CD4-positive, alpha-beta T cell treated with Interleukin-6 at 100 ng/mL for 8 hours (primary cell): ENCODE measurements at places on chromosomes 7 and 10.

- DNase-seq, result no peak
Observed at GRCh38 chr10:102604439-102604841, 39.8 kb upstream of the TRIM8 start.

DNA sequence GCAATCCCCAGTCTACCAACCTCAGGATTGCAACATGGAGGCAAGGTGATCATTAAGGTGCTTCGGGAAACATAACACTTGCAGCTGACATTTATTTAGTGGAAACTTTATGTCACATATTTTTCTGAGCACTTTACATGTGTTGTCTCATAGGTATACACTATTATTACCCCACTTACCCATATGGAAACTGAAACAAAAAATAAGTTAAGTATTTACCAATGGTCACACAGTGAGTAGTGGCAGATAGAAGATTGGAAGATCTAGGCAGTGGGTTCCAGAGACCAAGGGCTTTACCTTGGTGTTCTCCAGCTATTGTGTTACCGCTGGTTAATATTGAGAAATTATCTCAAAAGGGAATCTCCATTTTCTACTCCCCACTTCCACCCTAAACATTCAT, 1279.1 kb upstream of the SORCS1 start:
- DNase-seq, result no peak

GRCh38 chr10:63502832-63503231, 18.4 kb upstream of the REEP3 start:
- DNase-seq, result no peak

DNA sequence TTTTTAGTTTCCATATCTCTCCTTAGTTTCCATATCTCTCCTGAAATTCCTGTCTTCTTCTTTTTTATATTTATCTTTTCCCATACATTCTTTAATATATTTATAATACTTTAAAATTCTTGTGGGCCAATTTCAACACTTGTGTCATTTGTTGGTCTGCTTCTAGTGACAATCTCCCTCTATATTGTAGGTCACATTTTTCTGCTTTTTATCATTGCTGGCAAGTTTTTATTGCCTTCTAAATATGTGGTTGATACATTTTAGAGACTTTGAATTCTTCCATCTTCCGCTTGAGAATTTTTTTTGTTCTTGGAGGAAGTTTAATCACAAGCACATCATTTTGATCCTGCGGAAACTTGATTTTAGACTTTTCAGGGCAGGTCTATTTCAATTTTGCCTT, 26.0 kb upstream of the OPN4 start:
- DNase-seq, result no peak

GRCh38 chr7:31058122-31058521, 6.0 kb downstream of the ADCYAP1R1 start:
- no peak for DNase-seq

DNA sequence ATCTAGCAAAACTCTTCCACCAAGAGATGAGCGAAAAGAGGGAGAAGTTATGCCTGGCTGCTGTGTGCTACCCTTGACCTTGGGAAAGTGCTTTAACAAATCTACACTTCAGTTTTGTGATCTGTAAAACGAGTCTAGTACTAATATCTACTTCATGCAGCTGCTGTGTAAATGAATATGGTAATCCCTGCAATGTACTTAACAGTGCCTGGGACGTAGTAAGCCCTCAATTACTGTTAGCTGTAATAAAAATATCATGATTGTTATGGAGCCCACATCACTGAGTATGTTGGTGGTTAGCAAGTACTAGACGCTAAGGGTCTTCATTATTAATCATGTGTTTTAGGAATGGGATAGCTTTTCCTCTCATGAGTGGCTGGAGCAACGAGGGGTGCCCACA, 80.5 kb downstream of the LYZL1 start:
- no peak for DNase-seq

DNA sequence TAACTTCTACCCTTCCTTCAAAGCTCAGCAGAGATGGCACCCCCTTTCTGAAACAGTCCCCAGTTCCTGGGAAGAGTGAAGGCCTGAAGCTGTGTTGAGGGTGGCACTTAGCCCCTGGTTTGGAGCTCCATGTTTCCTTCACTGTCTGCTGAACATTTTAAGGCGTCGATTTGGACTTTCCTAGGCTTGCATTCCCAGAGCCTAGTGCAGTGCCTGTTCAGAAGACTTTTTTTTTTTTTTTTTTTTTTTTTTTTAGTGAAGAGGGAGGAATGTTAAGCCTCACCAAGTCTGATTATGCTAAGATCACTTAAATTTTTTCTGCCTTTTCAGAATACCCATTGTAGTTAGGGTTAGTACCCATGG, 97.0 kb downstream of the PFKFB3 start:
- no peak for DNase-seq

DNA sequence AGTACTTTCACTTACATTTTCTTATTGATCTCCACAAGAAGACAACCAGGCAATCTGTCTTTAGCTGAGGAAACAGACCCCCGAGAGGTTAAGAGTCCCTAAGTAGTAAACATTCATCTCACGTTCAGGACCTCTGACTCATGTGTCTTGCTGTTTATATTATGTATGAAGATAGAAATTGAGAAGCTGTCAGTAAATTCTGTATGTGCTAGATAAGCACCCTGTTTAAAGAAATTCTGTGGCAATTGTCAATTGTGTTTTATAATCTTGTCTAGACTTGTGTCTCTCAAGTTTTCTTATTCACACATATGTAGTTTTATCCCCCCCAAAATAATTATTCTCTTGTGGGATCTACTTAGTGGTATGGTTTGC, 14.5 kb downstream of the ADK start:
- no peak for DNase-seq

DNA sequence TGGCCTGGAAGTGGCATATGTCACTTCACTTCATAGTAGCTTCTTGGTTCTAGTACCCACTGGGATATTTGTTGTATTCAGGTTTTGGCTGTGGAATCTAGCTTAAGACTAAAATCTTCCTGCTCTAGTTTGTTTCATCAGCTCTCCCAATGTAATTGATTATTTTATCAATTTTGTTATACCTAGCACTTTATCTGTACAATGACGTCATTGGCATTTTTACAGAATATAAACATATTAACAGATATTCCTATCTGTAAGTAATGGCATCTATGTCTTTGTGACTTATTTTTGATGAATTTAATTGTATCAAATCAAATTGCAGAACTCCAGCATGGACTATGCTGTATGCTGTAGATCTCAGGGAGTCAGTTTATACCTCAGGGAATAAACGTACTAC, 19.7 kb downstream of the KIAA1217 start:
- DNase-seq, result no peak

DNA sequence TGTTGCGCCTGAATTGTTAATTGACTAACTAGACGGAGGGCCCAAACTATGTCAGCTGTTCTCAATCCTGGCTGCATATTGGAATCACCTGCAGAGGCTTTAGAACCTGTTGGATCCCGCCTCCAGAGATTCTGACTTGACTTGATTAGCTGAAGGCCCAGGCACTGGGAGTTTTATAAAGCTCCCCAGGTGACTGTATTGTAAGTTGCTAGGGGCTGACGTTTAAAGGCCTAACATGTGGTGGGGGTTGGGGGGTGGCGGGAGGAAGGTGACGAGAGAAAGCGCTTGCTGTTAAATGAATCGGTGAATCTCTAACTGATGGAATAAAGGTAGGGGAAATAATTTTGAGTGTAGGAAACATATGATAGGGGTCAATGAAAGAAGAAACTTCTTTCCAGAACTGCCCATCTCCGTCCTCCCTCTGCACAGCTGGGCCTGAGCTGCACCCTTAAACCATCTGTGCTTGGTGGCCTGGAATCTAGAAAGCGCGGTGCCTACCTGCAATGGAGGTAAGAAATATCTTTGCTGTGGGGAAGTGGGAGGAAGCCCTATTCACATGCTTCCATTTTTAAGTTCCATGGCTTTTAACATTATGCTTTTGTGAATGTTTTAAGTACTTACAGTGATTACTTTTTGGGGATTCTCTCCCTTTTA, 225.0 kb upstream of the FAM3C start:
- no peak for DNase-seq

DNA sequence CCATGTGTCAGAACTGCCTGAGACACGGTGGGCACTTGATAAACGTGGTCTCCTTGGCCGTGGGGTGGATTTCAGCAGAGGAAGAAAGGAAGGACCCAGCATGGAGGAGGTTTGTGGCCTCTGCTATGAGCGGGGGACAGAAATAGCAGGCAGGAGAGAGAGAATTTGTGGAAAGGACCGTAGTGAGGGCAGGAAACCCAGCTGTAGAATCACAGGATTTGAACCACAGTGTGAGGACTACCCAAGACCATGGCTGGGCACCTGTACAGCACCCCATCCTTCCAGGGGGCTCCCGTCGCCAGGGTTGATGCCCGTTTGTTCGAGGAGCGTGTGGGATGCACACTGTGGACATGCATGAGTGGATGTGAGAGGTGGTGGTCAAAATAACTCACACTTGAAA, 183.4 kb downstream of the PTPN20 start:
- DNase-seq, result no peak

DNA sequence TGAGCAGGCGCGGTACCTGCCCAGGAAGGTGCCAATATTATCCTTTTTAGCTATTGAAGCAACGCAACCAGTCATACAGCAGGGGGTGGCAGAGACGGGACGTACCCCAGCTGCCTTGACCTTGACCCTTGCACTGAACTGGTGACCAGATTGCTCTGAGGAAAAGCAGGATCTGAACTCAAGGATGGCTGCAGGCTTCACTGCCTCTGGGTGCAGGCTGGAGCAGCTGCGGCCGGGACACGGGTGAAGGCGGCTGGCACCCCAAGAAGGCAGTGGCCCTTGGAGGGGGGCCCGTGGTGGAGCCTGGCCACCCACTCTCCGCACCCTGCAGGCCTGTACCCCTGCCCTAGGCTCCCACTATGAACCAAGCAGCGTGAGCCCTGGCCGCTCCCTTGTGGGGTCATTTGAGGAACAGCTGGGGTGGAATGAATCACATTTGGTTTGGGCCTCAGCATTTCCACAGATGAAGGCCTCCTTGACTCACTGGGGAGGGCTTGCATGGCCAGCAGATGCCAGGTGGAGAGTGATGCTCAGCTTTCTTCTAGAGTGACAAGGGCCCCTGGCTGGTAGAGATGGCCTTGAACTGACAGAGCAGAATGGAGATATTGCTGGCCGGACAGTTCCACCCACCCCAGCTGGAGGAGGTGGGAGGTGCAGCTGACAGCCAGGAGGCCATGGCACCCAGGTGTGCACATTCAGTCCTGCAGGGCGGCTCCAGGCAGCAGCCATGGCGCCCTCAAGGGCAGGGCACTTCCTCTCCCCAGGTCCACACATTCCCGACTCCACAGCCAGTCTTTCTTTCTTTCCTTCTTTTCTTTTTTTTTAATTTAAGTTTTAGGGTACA, 218.7 kb downstream of the WDR37 start:
- DNase-seq, result no peak
